ENCODE measurements at places on chromosomes 7 and 10.

DNA sequence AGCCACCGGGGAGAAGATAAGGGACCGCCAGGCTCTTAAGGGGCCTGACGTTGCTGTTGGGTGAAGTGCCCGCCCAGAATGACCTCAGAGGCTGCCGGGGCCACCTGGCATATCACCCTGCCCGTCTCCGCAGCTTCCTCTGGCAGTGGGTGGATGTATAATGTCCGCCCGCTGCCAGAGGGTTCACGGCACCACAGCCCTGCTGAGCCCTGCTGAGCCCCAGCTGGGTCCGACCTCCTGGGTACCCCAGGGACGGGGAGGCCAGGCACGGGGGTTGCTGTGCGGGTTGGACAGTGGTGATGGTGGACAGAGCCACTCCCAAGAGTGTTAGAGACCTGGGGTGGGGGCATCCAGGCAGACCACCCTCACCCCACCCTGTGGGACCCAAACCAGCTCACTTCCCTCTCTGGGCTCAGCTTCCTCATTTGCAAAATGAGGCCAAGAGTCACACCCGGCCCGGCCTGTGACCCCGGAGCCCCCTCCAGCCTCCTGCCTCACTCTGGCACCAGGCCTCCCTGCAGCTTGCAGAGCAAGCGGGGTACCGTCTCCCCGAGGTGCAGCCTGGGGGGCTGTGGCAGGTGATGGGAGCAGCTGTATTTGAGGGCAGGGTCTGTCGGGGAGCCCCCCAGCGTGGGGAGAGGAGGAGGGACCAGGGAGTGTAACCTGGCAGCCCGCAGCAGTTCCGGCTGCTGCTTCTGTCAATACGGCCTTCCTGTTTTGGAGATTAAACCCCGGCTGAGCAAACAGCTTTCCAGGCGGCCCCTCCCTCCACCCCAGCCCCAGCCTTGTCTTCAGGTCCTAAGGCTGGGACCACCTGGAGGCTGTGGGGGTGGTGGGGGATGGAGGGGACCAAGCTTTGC is 8.4 kb upstream of the LFNG start:
- no peak for DNase-seq

DNA sequence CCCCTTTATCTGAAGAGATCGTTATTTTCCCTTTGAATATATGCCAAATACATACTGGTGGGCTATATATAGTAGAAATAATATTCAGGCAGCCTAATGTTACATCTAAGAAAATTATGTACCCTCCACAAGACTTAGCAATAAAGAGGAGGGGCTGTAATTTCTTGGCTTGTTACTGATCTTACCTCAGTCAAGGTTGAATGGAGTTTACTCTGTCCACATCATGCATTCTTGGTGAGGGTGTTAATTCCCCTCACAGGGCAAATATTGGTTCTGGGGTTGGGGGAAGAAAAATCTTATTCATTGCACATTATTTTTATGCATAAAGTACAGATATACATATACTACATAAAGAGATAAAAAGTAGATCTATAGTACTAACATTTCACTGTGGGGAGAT is 145.8 kb upstream of the ANK3 start:
- no peak for DNase-seq

- no peak for DNase-seq
Measured at GRCh38 chr10:98074315-98074911, 44.0 kb upstream of the CRTAC1 start.

DNA sequence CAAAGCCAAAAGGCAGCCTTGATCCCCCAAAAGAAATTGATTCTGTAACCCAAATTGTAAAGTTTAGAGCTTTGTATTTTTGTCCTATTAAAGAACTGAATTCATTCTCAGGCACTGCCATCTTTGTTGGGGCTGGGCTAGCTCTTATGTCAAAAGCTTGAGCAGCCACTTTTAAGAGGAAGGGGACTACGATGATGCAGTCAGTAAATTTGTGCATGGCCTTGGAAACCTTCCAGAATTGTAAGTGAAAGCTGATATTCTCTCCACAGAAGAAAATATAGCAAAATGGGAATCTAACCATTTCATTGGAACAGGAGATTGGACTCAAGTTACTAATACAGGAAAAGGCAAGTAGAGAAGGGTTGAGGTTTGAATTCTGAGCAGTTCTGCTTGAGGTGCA is 50.1 kb downstream of the RBM20 start:
- DNase-seq: no peak

GRCh38 chr10:3961082-3961481 is 176.1 kb upstream of the KLF6 start:
- DNase-seq: no peak

GRCh38 chr7:117951691-117952280 is 78.5 kb upstream of the CTTNBP2 start:
- no peak for DNase-seq

GRCh38 chr7:20330928-20331909 is 519 bp downstream of the ITGB8 start:
- no peak for DNase-seq

DNA sequence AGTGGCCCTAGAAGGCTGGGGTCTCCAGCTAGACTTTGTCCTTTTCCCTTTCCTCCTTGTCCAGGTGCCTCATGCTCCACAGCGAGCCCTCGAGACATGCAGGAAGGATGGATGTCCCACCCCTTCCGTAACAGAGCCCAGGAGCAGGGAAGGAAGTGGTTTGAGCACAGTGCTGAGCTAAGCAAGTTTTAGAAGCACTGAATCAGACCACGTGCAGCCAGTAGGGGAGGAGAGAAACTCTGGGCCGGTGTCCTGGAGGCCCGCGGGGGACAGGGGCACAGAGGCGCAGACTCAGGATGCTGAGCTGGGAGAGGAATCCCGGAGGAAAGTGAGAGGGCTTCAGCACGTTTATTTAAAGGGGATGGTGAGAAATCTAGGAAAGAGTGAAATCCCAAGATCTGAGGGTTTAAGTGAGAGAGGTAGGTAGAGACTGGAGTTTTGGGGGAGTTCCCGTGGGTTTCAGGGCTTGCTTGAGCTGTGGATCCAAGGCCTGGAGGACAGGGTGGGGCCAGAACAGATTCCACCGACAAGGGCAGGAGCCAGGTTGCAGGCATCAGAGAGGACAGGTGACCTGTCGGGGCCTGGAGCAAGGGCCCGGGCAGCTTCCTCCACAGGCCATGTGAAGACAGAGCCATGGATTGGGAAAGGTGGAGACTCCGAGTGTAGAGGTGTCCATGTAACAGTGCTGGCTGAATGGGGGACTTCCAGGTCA is 4.4 kb upstream of the IRF5 start:
- DNase-seq: no peak

DNA sequence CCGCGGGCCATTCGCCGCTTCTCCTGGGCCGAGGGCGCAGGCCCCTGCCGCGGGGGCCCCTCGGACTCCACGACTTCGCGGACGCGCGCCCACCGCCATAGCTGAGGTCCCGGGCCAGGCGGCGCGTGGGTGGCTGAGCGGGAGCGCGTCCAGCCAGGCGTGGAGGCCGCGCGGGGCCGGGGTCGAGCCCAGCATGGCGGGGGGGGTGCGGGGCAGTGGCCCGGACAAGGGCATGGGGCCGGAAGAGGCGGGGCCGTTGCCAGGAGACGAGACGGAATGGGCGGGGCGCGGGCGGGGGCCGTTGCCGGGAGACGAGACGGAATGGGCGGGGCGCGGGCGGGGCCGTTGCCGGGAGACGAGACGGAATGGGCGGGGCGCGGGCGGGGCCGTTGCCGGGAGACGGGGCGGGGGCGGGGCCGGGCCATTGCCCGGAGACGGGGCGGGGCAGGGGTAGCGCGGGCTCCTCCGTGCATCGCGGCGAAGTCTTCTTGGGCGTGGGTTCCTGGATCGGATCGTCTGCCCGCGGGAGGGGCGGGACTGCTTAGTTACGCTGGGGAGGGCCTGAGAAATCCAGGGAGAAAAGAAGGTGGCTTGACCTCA is 14.8 kb downstream of the ADAM8 start:
- peak; percentile 84 for DNase-seq

GRCh38 chr10:110002801-110003523 is 4.8 kb upstream of the ADD3 start:
- no peak for DNase-seq

GRCh38 chr7:90192876-90193750 is 18.4 kb upstream of the STEAP2 start:
- DNase-seq: no peak

DNA sequence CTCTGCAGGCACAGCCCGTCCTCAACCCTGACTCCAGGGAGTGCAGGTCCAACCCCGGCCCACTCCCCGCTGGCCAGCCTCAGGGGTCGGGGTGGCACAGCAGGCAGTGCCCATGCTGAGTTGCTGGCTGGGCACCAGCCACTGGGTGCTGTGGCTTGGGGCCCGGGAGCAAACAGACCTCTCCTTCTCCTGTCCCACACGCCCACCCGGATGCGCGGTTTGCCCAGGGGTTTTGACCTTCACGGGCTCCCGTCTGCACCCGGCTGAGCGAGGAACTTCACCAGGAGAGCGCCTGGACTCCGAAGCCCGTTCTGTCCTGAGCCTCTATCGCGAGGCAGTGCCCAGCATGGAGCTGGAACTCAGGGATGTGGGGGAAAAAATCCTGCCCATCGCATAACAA is 2.6 kb upstream of the GRIFIN start:
- no peak for DNase-seq

- no peak for DNase-seq
Measured at GRCh38 chr7:129689995-129690581, 78.6 kb downstream of the NRF1 start.

DNA sequence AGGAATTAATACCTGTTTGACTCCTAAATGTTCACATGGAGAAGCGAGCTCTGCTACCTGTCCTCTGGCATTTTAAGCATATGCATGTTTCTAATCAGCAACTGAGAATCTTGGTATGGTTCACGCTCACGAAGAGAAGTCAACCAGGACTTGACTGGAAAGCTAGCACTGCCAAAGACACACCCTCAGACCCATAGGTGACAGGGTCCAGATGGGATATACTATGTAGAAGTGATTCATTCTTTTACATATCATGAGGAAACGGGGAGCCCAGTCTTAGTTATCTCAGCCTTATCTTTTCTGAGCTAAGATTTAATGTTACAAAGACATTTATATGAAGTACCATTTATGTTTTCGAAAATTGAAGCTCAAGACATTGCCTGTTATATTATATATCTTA is 313.0 kb downstream of the DOCK4 start:
- no peak for DNase-seq

DNA sequence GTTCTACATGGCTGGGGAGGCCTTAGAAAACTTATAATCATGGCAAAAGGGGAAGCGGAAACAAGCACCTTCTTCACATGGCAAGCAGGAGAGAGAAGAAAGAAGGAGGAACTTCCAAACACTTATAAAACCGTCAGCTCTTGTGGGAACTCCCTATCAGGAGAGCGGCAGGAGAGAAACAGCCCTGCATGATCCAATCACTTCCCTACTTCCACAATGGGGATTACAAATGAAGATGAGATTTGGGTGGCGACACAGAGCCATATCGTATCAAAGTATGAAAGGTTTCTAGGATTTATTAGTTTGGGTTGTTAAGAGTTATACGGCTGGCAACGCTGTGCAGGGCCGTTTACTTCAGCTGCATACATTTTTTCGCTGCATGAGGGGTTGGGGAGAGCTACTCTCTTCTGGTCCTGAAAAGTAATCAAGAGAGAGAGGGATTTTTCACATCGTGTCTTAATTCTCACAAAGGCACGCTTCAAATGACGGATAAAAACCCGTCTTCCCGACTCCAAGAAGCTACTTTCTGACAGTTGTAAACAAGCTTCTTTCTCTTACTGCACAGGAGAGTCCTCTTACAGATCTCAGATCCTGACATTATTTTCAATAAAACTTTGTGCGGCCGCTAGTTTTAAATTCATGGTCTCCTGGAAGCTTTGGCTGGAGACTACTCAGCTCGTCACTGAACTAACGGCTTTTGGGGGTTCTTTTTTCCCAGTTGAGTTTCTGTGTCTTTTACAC is 751 bp upstream of the GTPBP10 start:
- DNase-seq: no peak

DNA sequence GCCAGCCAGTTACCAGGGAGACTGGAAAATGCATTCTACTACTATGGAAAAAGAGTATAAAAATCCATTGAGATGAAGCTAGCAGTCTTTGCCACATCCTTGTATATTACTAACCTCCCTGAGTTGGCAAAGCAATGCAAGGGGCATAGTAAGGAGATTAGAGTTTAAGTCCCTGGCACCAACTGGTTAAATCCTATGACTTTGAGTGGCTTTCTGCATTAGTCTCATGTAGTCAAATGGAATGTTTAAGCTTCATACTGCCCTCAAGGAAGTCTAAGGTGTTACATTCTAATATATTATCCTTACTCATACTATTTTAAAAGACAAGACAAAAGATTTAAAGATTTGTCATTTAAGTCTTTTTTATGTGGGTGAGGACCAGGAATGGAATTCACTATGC is 110.1 kb downstream of the INHBA start:
- no peak for DNase-seq

- DNase-seq: no peak
Measured at GRCh38 chr10:122347170-122347841, 27.2 kb upstream of the PLEKHA1 start.

DNA sequence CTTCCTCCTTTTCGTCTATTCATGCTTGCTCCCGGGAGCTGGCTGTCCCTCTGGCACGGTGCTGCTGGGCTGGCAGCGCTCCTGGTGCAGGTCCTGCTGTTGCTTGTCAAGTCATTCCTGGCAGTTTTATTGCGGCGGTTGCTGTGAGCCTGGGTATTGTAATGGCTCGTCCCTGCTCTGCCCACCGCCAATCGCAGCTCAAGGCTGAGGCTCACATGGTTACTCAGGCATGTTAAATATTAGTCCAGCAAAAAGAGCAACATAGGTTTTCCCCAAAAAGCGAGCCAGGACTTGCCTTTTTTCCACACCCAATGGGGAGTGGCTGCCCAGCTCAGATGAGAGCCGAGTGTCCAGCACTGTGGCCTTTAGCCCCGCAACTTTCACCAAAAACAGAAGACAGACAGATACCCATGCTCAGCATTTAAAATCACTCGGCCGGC is 492.9 kb upstream of the FOXK1 start:
- DNase-seq: no peak

- no peak for DNase-seq
Measured at GRCh38 chr7:131052285-131052904, 275.3 kb upstream of the MKLN1 start.

DNA sequence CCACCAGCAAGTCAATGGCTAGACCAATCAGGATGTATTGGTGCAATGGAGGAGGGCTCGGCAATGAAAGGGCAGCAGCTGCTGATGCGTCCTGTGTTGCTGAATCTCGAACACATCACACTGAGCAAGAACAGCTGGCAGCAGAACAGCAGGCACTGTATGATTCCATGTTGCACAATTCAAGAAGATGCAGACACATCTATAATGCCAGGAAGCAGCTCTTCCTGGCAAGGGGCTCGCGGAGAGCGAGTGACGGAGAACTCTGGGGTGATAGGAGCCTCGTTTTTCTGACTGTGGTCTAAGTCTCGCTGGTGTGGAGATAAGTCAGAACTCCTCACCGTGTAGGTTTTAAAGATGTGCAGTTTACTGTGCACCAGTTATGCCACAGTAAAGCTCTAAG is 24.8 kb upstream of the PFKP start:
- no peak for DNase-seq
